ENCODE measurements at places on chromosomes 5 and 9.

DNA sequence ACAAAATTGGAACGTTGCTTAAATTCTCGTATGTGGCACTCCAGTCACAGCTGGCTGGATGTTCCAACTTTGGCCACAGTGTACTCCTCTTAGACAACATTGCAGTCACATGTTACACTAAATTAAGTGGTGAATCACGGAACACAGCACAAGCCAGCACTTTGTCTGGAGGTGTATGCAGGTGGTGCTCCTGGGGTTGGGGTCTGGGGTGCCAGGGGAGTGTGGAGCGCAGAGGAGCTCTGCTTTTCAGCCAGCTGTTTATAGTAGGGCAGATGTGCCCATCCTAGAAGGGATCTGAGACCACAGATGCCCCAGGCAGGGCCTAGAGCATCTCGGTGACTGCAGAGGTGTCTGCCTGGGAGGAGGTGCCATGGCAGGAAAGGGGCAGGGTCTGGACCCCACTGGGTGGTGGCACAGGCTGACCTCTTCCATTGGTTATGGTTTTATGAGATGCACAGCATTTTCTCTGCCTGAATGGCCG lies 82.6 kb downstream of the WNK2 start:
- no peak for DNase-seq

- DNase-seq: no peak
Observed at GRCh38 chr9:111634860-111635259, 3.7 kb downstream of the DNAJC25 start.

- DNase-seq: no peak
Observed at GRCh38 chr9:136075881-136076678, 19.0 kb downstream of the NACC2 start.

- no peak for DNase-seq
Observed at GRCh38 chr9:75653750-75654149, 236.7 kb upstream of the PCSK5 start.

DNA sequence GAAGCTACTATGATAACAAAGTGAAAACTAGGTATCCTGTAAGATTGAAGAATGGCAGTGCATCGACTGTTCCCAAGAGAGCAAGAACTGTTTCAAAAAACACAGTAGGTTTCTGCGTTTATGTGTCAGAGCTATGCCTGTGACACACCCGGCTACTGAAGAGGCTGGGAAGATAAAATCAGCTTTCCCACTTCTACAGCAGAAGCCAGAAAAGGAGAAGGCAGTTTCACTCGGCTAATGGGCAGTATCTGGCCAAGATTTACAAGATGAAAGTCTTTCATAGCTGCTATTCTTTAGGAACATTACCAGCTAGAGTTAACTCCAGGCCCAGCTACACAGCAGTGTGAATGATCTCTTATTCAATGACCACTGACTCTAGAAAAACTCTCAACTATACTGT lies 195.2 kb downstream of the CTNND2 start:
- DNase-seq: no peak

- DNase-seq: no peak
Observed at GRCh38 chr9:108104991-108105390, 615.4 kb upstream of the KLF4 start.

DNA sequence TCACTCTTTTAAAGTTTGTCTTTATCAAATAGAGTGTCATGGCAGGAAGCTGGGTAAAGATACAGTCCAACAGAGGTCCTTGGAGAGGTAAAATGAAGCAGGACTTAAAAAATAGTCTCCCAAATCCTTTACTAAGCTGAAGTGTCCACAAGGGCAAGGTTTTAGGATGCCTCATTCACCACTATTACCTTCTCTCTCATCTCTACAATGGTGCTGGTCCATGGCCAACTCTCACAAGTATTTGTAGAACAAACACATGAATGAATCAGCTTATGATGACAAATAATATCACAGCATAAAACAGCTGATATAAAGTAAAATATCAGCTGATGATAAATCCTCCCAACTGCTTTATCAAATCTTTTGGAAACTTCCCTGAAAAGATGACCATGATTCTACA lies 162.3 kb upstream of the ZNF462 start:
- no peak for DNase-seq

GRCh38 chr9:130680836-130681768 lies 12.5 kb upstream of the EXOSC2 start:
- peak; percentile 60 for DNase-seq

DNA sequence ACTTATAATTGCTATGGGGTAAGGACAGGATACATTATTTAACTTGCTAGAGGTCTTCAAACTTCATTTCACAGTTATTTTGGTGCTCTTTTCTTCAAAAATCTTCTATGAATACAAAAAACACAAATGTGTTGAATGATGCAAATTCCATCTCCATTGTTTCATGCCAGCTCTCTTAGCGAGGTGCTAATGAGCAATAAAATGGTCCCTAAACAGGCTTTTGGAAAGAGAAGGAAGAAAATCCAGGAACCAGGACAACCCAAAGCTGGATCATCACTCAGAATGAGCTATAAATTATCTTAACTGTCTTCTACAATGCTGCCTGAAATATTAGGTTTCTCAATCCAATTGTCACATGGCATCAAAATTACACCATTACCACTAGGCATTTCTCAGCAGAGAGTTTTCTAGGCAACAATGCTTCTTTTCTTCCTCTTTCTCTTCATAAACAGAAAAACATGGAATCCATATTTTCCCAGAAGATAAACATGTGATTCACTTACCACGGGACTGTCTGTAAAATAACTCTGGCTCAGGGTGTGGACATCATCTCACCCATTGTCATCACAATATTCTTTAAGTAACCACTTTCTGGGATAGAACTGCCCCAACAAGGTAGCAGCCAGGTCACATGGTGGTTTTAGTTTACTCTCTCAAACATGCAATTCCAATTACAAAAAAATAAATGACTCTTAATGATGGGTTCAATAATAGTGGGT lies 249.4 kb downstream of the NPR3 start:
- DNase-seq: no peak

- no peak for DNase-seq
Observed at GRCh38 chr9:18825656-18826170, 207.3 kb downstream of the SAXO1 start.

DNA sequence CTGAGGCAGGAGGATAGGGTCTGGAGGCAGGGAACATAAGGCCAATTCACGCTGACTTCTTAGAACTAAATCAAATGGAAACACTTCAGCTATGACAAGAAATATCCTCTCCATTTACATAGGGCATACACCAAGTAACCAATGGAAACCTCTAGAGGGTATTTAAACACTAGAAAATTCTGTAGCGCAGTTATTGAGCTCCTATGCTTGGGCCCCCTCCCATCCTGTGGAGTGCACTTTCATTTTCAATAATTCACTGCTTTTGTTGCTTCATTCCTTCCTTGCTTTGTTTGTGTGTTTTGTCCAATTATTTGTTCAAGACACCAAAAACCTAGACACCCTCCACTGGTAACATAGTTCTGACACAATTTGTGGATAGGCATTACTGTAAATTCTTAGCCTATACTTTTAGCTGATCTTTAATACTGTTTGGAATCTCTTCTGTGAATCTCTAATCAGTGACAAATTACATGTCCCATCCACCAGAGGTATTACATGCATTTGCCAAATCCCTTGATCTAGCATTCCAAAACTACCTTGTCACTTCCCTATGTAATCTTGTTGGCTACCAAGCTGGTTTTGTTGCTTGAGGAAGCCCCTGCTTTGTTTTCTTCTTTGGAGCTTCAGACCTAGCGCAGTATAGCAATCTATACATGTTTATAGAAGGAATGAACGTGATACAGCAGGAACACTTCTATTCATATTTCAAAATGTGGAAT lies 61.6 kb downstream of the ST8SIA4 start:
- no peak for DNase-seq

GRCh38 chr5:14025569-14026286 lies 81.2 kb upstream of the DNAH5 start:
- DNase-seq: no peak

- no peak for DNase-seq
Observed at GRCh38 chr5:147481376-147481775, 28.5 kb downstream of the DPYSL3 start.

GRCh38 chr5:164341056-164341619 lies 835.7 kb downstream of the MAT2B start:
- DNase-seq: no peak

DNA sequence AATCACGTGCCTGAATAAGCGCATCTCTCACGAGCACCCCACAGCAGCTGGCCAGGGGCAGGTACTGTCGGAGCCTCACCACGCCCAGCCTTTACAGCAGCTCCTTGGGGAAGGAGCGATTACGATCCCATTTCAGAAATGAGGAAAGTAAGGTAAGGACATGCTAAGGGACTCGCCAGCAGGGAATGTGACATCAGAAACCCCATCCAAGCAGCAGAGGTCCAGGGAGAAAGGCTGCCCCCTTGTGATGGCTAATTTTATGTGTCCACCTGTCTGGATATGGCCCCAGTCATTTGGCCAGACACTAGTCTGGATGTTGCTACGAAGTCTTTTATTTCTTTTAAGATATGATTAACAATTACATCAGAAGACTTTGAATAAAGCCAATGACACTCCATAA lies 77.3 kb downstream of the UBE2QL1 start:
- peak; percentile 25 for DNase-seq

DNA sequence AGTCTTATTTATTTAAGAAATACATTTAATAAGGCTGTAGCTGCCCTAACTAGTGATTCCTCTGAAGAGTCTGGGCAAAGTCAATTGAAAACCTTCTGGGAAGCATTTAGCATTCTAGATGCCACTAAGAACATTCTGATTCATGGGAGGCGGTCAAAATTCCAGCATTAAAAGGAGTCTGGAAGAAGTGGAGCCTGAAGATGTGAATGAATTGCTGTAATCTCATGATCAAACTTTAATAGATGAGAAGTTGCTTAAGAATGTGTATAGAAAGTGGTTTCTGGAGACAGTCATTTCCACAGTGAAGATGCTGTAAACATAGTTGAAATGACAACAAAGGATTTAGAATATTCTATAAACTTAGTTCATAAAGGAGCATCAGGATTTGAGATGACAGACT lies 61.4 kb downstream of the WDR41 start:
- no peak for DNase-seq

GRCh38 chr9:134002796-134003195 lies 10.7 kb upstream of the VAV2 start:
- DNase-seq: no peak

DNA sequence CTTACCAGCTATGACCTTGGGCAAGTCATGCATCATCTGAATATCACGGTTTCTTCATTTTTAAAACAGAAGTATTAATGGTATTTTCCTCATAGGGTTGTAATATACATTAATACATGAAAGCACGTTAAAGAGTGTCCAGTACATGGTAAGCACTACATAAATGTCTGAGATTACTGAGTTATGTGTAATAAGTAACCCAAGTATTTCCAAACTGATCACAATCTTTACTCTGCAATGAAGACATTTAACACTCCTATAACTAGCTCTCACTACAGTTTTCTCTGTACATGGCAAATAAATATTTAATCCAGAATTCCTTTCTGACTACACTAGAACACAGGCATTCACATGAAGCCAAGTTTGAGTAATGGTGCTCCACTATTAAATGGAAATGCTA lies 4.0 kb downstream of the GLDC start:
- DNase-seq: no peak

DNA sequence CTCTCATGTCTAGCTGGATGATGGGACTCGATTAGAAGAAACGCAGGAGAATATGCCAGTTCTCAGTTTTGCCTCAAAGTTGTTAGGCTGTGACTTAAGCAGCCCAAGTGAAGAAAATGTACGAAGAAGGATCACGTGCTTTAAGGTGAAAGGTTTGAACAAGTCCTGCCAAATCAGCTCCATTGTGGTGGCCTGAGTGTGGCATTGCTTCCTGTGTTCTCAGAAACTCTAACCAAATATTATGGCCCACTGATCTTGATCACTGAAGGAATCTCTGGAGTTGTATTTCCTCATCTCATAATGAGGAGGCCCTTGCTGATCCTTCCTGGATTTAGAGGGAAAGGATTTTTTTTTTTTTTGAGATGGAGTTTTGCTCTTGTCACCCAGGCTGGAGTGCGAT lies 44.0 kb downstream of the OTULIN start:
- no peak for DNase-seq

GRCh38 chr5:84791138-84791537 lies 406.5 kb upstream of the EDIL3 start:
- no peak for DNase-seq

- DNase-seq: no peak
Observed at GRCh38 chr9:6215562-6215961, at the start of gene IL33. TSS of gene IL33 (plus strand) at chr9:6215807. CDS start at chr9:6241695, 25,888 bp downstream.

GRCh38 chr5:146721073-146721815 lies 157.3 kb downstream of the PPP2R2B start:
- DNase-seq: no peak

- DNase-seq: no peak
Observed at GRCh38 chr5:119578937-119579336, 50.4 kb upstream of the FAM170A start.

DNA sequence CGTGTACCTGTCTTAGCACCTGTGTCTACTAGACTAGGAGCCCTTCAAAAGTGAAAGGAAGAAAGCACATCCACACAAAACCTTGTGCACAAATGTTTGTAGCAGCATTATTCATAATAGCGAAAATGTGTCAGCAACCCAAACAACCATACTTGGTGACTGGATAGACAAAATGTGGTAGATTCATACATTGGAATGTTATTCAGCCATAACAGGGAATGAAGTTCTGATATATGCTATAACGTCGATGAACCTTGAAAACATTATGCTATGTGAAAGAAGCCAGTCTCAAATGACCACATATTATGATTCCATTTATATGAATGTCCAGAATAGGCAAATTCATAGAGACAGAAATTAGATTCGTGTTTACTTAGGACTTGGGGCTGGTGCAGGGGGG lies 57.8 kb upstream of the LARP1 start:
- no peak for DNase-seq

- no peak for DNase-seq
Observed at GRCh38 chr5:149372076-149372795, 6.9 kb downstream of the IL17B start.

- DNase-seq: no peak
Observed at GRCh38 chr5:177070536-177071191, 16.1 kb upstream of the FGFR4 start.

DNA sequence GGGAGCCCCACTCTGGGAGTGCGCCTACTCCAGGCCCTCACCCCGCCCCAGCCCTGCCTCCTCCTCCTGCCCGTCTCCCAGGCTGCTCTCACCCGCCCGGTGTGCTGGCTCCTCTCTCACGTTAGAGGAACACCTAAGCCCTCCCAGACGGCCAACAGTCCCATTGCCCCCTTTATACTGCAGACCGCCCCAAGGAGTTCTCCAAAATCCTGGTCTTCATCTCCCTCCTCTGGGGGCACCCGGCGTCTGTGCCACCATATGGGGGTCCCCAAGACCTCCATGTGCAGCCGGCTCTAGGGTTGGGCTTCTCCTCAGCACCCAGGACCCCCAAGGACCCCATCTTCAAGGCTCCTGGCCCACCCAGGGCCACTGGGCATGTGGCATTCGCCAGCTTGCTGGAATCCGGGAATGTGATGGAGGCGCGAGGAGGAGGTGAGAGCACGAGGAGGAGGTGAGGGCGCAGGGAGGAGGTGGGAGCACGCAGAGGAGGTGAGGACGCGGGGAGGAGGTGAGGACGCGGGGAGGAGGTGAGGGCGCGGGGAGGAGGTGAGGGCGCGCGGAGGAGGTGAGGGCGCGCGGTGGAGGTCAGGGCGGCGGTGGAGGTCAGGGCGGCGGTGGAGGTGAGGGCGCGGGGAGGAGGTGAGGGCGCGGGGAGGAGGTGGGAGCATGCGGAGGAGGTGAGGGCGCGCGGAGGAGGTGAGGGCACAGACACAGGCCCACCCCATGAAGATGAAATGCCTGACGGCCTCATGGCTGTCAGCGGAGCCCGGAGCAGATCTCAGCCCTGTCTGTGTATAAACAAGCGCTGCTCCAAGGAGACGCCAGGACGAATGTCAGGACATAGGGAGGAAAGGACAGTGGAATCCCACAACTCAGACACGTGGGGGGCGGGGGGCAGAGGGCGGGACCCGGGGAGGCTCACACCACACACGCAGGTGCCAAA lies 41.2 kb downstream of the EXD3 start:
- DNase-seq: no peak
